Activated T-cell treated with anti-CD3 and anti-CD28 coated beads, Interleukin-2, amount 50 U/mL, for 72 hours (primary cell): ENCODE measurements at places on chromosomes 7 and 10. TPM values are rescaled to one million over a fixed set of nuclear protein-coding genes. Genes with fewer than 3 reads are reported as not detected.

- H3K36me3 ChIP-seq = peaks cover 6% of the 10 kb centered on the region
- no peaks in the 10 kb centered on the region for H3K27me3 ChIP-seq
- peak within 1 kb of the TSS; percentile 98 for H3K27ac ChIP-seq
- DNase-seq = no peak
- peak within 1 kb of the TSS; percentile 92 for H3K4me3 ChIP-seq
Measured at GRCh38 chr7:155003092-155003375, at the start of gene PAXIP1. Gene PAXIP1 (minus strand): TSS chr7:155003124. CDS start chr7:155002929, 195 bp downstream.

Gene TACR2
- total RNA-seq = not detected

Gene ALDH18A1
- total RNA-seq = 52.8 TPM

Gene HOXA9
- not detected for total RNA-seq

GRCh38 chr7:70212281-70212680 lies 614.0 kb downstream of the AUTS2 start:
- no peak overlapping the region for H3K27ac ChIP-seq
- H3K27me3 ChIP-seq = no peaks in the 10 kb centered on the region
- DNase-seq = no peak
- H3K4me1 ChIP-seq = peaks cover 21% of the 10 kb centered on the region
- no peaks in the 10 kb centered on the region for H3K36me3 ChIP-seq

Gene OPN1SW
- not detected for total RNA-seq

DNA sequence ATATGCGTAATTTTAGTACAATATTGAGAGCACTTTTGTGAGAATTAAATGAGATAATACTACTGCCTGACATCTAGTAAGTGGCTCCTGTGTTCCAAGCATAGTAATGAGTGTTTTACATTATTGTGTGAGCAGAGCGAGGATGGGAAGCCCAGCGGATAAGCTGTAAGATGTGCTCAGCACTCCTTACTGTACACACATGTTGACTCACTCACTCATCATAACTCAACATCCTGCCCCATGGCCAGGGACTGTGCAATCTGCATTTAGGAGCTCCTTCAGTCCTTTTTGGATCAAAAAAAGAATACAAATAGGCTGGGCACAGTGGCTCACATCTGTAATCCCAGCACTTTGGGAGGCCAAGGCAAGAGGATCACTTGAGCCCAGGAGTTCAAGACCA lies 72.9 kb upstream of the NEBL start:
- no peaks in the 10 kb centered on the region for H3K27me3 ChIP-seq
- no peak overlapping the region for H3K4me3 ChIP-seq
- no peak for DNase-seq
- no peaks in the 10 kb centered on the region for H3K36me3 ChIP-seq
- H3K27ac ChIP-seq = no peak overlapping the region
- no peaks in the 10 kb centered on the region for H3K4me1 ChIP-seq

DNA sequence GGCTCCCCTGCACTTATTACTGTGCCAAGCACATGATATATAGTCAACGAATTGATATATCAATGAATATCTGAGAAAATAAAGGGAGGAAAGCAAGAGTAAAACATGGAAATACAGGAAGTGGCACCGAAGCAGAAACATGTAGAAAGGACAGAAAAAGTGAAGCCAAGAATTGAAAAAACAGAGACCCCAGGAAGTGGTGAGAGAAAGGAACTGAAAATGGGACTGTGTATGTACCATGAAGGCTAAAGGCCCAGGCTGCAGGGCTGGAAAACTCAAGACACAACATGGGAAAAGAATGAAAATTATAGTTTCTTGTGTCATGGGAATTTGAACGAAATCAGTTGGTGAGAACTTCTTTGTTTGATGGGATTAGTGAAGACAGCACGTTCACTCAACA lies 60.6 kb downstream of the MAP3K8 start:
- no peak for DNase-seq
- H3K4me1 ChIP-seq = peaks cover 60% of the 10 kb centered on the region
- H3K4me3 ChIP-seq = no peak overlapping the region
- H3K36me3 ChIP-seq = no peaks in the 10 kb centered on the region
- H3K27me3 ChIP-seq = no peaks in the 10 kb centered on the region

GRCh38 chr10:112585960-112586359 lies 138.9 kb downstream of the VTI1A start:
- H3K4me3 ChIP-seq = no peak overlapping the region
- peaks cover 1% of the 10 kb centered on the region for H3K36me3 ChIP-seq
- no peak for DNase-seq
- no peak overlapping the region for H3K27ac ChIP-seq
- no peaks in the 10 kb centered on the region for H3K4me1 ChIP-seq

DNA sequence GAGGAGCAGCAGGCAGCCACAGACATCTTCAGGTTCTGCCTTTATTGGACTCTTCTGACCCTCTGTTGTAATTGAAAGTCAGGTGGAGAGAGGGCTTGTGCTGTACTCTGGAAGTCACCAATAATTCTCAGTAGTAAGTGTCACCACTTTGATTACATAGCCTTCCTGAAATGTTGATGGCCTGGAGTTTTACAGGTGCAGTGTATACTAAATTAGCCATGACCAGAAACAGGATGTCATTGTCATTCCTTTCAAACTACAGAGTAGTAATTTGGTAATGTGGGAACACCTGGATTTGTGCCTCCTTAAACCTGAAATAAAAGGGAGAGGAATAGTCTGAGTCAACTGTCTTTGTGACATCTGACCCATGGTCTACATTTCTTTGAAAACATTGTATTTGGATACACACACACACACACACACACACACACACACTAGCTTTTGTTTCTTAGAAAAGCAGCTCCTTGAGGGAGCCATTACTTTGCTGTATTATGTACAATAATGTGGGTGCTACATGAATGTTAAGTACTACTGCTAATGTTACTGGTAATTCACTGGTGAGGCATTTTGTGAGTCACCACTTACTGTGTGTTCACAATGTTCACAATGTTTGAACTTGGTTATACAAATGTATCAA lies 19.6 kb downstream of the ARL4A start:
- no peaks in the 10 kb centered on the region for H3K36me3 ChIP-seq
- no peak for DNase-seq
- H3K27ac ChIP-seq = no peak overlapping the region

DNA sequence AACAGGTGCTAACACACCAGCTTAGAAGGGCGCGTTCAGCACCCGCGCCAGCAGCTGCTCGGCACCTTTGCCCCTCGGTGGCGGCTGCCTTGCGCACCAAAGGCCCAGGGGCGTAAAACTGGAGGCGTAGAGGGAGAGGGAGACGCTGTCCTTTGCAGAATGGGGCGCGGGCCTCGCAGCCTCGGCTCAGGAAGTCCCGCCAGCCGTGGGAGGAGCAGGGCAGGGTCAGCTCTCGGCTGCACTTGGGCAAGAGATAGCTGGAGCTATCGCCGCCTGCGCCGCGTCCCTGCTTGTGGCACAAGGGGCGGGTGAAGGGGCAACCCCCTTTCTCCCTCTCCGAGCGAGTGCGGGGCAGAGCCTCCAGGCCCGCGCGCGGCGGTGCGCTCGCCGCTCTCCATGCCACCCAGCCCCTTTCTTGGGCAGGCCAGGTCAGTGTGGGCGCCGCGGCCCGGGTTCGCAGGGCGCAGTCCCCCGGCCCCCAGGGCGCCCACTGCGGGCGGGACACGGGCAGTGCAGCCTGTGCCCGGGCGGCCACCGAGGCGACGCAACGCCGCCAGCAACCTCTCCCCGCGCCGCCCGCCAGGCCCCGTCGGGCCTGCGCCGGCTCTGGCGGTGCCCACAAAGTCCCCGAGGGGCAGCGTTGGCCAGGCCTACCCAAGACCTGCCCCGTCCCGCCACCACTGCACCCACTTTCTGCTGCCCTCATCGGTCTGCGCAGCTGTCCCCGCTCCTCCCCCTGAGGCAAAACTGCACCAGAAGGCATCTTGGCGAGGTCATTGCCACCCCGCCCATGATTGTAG lies 4.1 kb downstream of the NEUROD6 start:
- no peaks in the 10 kb centered on the region for H3K4me1 ChIP-seq
- H3K27me3 ChIP-seq = peaks cover 27% of the 10 kb centered on the region
- H3K36me3 ChIP-seq = peaks cover 2% of the 10 kb centered on the region
- DNase-seq = no peak

DNA sequence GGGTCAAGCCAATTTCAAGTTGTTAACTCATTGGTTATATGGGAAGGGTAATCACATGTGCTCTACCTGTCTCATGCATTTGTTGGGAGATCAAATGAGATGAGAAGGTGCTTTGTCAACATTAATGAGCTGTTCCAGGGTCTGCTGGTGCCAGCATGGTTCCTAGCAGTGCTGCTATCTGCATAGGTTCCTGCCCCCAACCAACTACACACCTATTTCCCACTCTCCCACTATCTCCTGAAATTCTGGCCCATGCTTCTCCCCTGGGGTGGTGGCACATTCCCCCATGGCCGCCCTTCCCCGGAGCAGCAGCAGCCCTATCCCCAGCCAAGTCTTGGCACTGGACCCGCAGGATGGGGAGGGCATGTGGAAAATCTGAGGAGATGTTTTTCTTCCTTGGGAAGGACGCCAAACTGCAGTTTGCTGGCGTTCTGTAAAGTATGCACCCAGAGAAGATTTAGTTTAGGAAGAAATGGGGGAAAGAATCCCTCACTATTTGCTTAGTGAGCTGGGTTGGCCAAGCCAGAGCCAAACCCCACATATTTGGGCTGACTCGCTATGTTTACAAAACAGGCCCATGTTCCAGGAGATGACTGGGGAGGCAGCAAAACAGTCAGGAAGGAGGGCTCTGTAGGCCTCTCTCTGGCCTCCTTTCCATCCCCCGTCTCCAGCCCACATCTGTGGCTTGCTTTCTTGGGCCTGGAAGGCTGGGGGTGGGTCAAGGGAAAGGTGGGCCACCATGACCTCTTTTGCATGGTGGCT lies 42.5 kb downstream of the PPP1R3C start:
- peaks cover 48% of the 10 kb centered on the region for H3K27me3 ChIP-seq
- H3K4me1 ChIP-seq = no peaks in the 10 kb centered on the region
- no peak for DNase-seq

DNA sequence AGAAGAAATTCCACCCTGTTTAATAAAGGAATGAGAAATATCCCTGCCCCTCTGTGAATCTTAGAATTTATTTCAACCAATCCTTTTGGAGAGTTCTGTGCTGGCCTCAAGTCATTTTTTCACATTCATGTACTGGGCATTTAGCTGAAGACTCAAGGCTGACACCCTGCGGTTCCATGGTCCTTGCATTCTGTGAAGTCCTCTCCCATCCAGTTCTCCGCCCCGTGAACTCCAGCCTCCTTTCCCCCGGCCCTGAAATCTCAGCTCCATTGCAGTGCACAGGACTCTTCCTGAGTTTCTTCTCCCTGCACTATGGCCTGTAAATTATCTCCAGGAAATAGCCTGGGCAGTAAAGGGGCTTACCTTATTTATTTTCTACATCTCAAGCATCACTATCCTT lies 183.0 kb upstream of the KCND2 start:
- no peaks in the 10 kb centered on the region for H3K4me1 ChIP-seq
- no peaks in the 10 kb centered on the region for H3K27me3 ChIP-seq
- H3K27ac ChIP-seq = no peak overlapping the region
- no peak for DNase-seq

- no peaks in the 10 kb centered on the region for H3K36me3 ChIP-seq
- H3K27me3 ChIP-seq = peaks cover 7% of the 10 kb centered on the region
- H3K4me1 ChIP-seq = no peaks in the 10 kb centered on the region
Measured at GRCh38 chr7:39527296-39527695, 38.9 kb upstream of the YAE1 start.

DNA sequence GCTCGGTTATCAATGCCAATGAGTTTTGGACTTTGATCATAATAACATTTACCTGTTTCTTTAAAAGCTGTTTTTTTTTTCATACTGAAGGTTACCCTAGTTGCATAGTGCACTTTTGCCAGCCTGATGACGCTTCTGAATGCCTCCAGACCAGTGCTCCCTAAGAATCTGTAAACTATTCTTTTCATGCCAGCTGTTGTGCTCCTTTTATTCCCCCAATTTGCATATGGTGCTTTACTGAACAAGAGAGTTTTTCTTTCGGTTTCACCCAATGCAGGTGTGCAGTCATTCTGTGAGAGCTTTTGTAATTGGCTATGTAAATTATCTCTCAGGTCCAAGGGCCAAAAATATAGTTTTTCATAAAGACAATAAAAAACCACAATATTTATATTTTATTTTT lies 48.1 kb upstream of the GLCCI1 start:
- H3K27ac ChIP-seq = no peak overlapping the region
- DNase-seq = peak; percentile 8
- H3K27me3 ChIP-seq = no peaks in the 10 kb centered on the region
- H3K4me3 ChIP-seq = peak overlapping the region; percentile 30

Gene SEMA3D
- 0.24 TPM for total RNA-seq

DNA sequence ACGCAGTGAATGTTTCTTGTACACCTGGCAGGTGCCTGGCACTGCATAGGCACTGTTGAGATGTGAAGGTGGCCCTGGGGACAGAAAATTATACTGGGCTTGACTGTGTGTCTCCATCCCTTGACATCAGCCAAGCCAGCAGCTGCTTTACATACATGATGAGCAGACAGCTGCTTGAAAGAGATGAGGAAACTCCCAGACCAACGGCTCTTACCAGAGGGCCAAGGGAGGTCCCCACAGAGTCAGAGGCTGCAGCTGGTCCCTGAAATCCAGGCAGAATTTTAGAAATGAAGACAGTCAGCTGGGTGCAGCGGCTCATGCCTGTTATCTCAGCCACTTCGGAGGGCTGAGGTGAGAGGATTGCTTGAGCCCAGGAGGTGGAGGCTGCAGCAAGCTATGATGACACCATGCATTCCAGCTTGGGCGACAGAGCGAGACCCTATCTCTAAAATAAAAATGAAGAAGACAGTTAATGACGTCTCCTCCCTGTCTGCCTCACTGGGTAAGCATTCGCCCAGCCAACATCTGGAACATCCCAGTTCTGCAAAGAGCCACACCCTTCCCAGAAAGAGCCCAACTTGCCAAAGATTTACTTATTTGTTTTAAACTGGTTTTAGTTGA lies 17.6 kb downstream of the LIMK1 start:
- no peaks in the 10 kb centered on the region for H3K27me3 ChIP-seq
- H3K4me3 ChIP-seq = no peak overlapping the region
- DNase-seq = no peak
- peaks cover 4% of the 10 kb centered on the region for H3K36me3 ChIP-seq

- DNase-seq = no peak
- H3K36me3 ChIP-seq = no peaks in the 10 kb centered on the region
- no peaks in the 10 kb centered on the region for H3K4me1 ChIP-seq
- no peak overlapping the region for H3K27ac ChIP-seq
Measured at GRCh38 chr10:125161707-125162119, 1.4 kb upstream of the CTBP2 start.

Gene C10orf67
- total RNA-seq = 0.84 TPM

DNA sequence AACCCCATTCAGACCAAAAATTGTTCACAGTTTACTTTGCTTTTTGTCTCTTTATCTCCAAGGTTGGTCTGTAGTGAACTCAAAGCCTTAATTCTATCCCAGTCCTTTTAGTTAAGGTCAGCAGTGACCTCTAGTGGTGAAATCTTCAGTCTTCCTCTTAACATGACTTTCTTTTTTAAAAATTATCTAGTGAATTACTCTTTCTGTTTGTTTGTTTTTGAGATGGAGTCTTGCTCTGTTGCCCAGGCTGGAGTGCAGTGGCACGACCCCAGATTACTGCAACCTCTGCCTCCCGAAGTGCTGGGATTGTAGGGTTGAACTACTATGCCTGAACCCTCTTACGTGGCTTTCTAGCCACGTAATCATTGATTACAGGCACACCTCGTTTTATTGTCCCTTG lies 25.0 kb downstream of the ZNF487 start:
- peak; percentile 23 for DNase-seq
- no peak overlapping the region for H3K4me3 ChIP-seq
- peak overlapping the region; percentile 3 for H3K27ac ChIP-seq
- H3K36me3 ChIP-seq = no peaks in the 10 kb centered on the region
- H3K27me3 ChIP-seq = no peaks in the 10 kb centered on the region

Gene AOAH
- 18.8 TPM for total RNA-seq
